ENCODE measurements at places on chromosomes 5 and 9. TPM values are rescaled to one million over a fixed set of nuclear protein-coding genes. Genes with fewer than 3 reads are reported as not detected.

Gene CACFD1
- total RNA-seq: 23.1 TPM

Gene SOX30
- not detected for total RNA-seq

Gene PCDHA11
- 22.8 TPM for total RNA-seq

Gene SHISAL2B
- total RNA-seq: 0.92 TPM

Gene GAPT
- 0.92 TPM for total RNA-seq

Gene CSF1R
- 15.7 TPM for total RNA-seq

Gene RGS7BP
- total RNA-seq: 21.2 TPM

Gene PPP1R26
- total RNA-seq: 33.0 TPM

Gene SPINK4
- total RNA-seq: not detected

Gene SH3TC2
- 0.92 TPM for total RNA-seq

Gene RLN1
- not detected for total RNA-seq

Gene FGF10
- 8.3 TPM for total RNA-seq

Gene TMEM203
- total RNA-seq: 38.8 TPM

Gene LMX1B
- total RNA-seq: 1.8 TPM

Gene CNTFR
- 17.5 TPM for total RNA-seq

Gene BTNL8
- total RNA-seq: not detected

Gene RBM27
- 43.4 TPM for total RNA-seq

Gene TAS2R1
- total RNA-seq: not detected

Gene OLFML2A
- 2.3 TPM for total RNA-seq

Gene PCDHB11
- 14.8 TPM for total RNA-seq

Gene PFN3
- not detected for total RNA-seq

Gene ORM2
- total RNA-seq: not detected

Gene CTNND2
- total RNA-seq: 99.7 TPM

Gene FBXW5
- total RNA-seq: 63.9 TPM

Gene AGXT2
- total RNA-seq: 0.23 TPM

Gene MOB3B
- total RNA-seq: 9.0 TPM

Gene C5orf46
- not detected for total RNA-seq

Gene AK8
- total RNA-seq: 3.5 TPM

Gene CER1
- 0.69 TPM for total RNA-seq

Gene SLC36A2
- total RNA-seq: not detected

Gene PRR16
- 6.5 TPM for total RNA-seq

Gene DRD1
- 27.0 TPM for total RNA-seq

Gene FKBP15
- 14.8 TPM for total RNA-seq

Gene SMIM32
- 1.4 TPM for total RNA-seq

Gene KIF24
- total RNA-seq: 3.2 TPM

Gene PLPPR1
- 152 TPM for total RNA-seq

Gene F12
- total RNA-seq: 7.4 TPM

Gene ZBED3
- 4.4 TPM for total RNA-seq

Gene MYOZ3
- 6.7 TPM for total RNA-seq

Gene GABRP
- total RNA-seq: not detected

Gene OTP
- total RNA-seq: 3.2 TPM

Gene SYK
- total RNA-seq: 4.2 TPM
